ENCODE measurements at places on chromosomes 4 and X. TPM values are rescaled to one million over a fixed set of nuclear protein-coding genes. Genes with fewer than 3 reads are reported as not detected.
A peak's percentile ranks its signal among the peaks of the same experiment; 100 is the strongest.

TRIM75 gene
- total RNA-seq: not detected

ADAD1 gene
- not detected for total RNA-seq

PPEF1 gene
- 0.74 TPM for total RNA-seq

WNK3 gene
- 1.3 TPM for total RNA-seq

CLRN2 gene
- total RNA-seq: not detected

MRPS18C gene
- 60.9 TPM for total RNA-seq

AFF2 gene
- 2.8 TPM for total RNA-seq

DNA sequence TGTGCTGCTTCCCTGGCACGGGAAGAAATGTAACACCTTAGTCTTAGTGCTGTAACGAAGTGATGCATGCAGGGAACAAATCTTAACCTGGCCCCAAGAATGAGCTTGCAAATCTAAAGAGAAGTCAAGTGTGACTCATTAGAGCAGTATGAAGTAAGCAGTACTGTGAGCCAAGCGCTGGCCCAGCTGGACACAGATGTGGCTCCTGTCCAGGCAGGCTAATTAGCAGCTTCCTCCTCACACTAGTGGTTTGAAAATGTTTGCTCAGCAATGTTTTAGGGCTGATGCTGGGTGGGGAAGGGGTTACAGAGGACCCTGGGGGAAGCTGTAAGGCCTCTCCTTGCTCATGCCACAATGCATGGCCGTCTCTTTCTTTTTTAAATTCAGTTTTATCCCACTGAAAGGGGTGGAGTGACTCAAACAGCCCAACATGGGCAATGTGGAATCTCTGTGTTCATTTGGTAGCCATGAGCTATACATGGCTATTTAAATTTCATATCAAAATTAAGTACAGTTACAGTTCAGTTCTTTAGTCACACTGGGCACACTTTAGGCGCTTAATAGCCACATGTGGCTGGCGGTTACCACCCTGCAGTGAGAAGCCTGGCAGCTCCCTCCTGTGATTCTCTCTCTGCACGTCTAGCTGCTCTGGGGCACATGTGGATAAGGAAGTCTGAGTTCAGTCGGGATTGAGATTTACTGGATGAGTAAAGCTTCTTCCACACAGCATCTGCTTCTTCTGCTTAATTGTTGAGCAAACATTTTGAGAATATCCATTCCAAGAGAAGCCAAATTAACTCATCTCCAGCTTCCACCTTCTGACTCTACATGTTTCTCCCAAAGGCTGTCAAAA, 48.8 kb downstream of the MAP7D2 start:
- no peak for DNase-seq

- DNase-seq: no peak
These were observed 14.5 kb downstream of the AASDH start for GRCh38 chr4:56372774-56373173.

GRCh38 chr4:39354254-39354552, 12.0 kb downstream of the RFC1 start:
- DNase-seq: no peak

DNA sequence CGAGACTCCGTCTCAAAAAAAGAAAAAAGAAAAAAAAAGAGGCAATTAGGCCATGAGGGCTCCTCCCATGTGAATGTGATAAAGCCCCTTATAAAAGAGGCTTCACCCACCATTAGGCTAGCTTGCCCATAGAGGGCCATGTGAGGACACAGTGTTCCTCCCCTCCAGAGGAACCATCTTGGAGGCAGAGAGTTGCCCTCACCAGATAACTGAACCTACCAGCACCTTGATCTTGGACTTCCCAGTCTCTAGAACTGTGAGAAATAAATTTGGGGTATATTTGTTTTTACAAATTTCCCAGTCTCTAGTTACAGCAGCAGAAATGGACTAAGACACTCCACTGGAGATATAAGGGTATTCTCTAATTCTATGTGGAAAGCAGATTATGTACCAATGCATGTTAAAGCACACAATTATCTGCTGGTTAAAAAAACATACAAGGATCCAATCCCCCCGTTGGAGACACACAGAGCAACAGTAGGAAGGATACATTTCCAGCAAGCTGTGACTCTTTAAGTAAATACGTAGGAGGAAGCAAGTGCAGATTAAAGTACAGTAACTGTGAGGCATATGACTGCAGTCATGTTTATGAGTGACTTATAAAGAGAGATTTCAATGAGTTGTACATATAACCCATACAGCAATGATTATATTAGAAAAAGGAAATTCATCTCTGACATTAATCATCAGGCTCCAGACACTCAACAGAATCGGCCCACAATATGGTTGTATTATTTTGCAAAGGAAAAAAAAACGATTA, 21.4 kb downstream of the SH3RF1 start:
- DNase-seq: no peak

GRCh38 chr4:39044364-39044955, 12.3 kb upstream of the TMEM156 start:
- peak; percentile 98 for DNase-seq

DNA sequence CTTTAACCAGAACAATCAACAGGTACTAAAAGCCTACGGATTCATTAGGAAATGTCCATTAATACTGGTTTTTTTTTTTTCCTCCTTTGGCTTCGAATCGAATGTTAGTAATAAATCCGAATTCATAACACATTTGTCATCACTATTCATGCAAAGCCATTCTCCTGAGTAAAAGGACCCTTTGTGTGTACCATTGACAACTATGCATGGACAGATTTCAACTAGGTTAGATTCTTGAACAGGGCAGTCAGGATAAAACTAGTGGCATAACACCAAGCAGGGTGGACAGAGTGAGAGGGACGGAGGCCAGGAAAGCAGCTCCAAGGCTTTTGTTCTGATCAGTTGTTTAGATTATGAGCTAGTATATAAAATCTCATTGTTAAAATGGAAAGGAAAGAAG, 1722.0 kb upstream of the TENM3 start:
- no peak for DNase-seq

- DNase-seq: no peak
These were observed 423.1 kb upstream of the PITX2 start for GRCh38 chr4:111045992-111046391.

DNA sequence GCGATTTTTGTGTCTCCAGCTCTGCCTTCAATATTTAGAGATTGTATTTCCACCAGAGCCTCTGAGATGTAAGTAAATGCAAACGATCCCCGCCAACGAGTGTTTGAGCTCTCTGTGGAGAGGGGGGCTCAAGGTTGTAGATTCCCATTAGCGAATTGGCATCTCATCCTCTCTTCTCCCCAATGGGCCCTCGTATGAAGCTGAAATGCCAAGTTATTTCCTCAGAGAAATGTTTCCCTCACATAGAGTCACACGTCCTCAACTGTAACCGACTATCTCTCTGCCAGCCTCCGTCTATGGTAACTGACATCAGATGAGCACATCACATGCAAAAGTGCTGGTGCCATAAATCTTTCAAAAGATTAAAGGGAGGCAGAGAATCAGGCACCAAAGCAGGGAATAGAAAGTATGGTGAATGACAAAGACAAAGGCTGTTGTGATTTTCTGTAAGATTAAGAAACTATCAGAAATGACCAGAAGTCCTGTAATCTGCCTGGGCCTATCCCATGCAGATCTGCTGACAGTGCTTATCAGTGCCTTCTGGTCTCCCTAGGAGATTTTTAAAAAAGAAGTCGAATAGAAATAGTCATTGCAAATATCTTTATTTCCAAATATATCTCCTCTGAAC, 157.1 kb downstream of the PDGFRA start:
- DNase-seq: no peak

GRCh38 chr4:85637778-85638177, 162.8 kb downstream of the ARHGAP24 start:
- DNase-seq: no peak

GRCh38 chr4:113821856-113822255, 60.3 kb upstream of the CAMK2D start:
- no peak for DNase-seq

DNA sequence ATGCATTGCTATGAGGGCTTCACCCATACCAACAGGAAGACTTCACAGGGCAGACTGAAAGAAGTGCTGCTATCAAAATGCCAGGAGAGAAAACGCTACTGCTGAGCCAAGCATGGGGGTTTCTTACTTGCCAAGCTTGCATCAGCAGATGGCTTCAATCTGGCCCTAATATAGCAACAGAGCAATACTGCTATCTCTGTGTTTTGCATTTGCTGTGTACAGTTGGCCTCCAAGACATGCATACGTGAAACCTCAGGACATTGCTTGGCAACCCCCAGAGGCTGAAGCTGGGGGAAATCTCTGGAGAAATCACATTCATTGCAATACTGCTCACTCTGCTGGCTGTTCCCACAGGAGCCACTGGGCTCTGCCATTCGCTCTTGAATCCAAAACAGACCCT, 127.2 kb upstream of the GPC4 start:
- no peak for DNase-seq

- DNase-seq: peak; percentile 15
These were observed 10.0 kb downstream of the GPR82 start for GRCh38 chrX:41733939-41734338.

GRCh38 chrX:39677978-39678791, 419.6 kb downstream of the BCOR start:
- no peak for DNase-seq

- no peak for DNase-seq
These were observed 95.4 kb upstream of the FRG1 start for GRCh38 chr4:189845145-189845846.

DNA sequence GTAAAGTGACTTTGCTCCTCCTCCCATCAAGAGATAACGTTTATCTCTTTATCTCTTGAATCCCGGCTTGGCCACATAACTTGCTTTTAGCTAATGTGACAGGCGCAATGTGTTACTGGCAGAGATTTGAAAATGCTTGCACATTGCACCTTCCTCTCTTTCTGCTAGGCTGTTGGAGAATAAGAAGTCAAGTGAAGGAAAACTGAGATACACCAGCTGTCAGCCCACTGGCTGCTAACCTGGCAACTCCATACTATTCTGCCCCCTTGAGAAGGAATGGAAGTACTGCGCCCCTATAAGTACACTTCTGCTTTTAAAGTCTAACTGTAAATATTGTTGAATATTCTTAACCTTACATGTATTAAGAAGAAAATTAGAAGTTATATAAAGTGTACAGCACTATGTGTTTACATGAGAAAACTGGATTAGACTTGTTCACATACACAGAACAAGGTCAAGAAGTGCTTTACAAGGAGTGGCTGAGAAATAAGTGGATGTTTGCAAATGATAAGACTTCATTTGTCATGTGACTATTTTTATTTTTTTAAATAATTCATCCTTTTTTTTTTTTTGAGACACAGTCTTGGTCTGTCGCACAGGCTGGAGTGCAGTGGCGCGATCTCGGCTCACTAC, 424.5 kb upstream of the CTSO start:
- DNase-seq: no peak

DNA sequence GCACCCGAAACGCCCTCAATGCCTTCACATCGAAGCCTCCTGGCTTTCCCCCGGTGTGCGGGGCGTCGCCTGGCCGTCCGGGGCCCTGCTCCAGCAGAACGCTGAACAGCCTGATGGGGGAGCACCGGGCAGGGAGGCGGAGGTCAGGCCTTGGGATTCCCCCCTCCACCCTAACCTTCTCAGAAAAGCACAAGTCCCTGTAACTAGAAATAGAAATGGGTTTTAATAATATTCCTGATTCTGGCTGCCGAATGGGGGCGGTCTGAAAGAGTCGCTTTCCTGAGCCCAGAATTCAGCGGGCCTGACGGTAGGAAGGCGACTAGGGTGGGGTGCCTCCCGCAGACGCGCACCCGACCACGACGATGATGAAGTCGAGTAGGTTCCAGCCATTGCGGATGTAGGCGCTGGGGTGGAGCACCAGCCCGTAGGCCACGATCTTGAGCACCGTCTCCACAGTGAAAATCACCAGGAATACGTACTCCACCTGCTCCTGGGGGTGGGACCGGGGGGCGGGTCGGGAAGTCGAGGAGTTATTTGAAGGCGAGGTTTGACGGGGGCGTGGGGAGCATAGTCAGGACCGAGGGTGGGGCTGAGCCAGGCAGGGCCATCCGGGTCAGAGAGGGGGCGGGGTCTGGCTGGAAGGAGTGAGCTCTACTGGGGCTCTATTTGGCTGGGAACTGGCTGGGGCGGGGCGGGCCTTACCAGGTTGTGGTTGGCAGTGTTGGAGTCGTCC, 2.5 kb downstream of the CACNA1F start:
- DNase-seq: peak; percentile 75

DNA sequence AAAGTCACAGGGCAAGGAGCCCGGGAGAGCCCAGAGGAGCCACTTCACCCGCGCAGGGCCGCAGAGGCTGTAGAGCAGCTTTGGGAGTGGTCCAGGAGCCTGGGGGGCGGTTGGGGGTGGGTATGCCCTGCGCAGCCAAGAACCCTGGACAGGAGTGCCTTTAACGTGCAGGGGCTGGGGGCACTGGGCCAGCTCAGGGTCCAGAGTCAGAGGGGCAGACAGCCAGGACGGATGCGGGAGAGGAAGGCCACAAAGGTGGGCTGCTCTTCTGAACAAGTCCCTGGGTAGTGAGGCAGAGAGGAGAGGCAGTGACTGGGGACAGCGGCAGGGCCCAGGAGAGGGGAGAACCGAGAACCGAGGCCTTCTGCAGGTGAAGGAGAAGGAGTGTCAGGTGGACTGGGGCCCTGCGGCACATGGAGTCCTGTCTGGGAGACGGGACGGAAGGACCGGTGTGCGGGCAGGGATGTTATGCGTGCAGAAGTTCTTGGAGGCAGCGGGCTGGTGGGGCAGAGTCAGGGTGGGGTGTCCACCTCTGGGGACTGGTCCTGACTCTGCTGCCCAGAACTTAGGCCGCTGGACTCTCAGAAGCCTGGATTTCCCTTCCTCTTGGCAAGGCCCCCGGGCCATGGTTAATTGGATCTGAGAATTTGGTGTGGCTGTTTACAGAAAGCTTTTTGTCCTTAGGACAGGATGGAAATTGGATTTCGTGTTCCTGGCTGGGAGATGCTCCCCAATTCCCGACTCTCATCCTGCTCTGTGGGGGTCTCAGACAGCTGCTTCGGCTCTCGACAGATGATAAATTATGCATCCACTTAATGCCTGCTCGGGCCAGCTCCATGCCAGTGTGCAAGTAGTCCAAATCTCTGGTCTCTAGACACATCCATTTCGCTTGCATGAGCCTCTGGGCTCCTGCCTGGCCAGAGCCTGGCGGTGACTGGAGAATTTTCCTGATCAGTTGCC, 31.9 kb downstream of the ADRA2C start:
- DNase-seq: no peak

GRCh38 chr4:154836030-154836429, 55.0 kb downstream of the RBM46 start:
- no peak for DNase-seq

DNA sequence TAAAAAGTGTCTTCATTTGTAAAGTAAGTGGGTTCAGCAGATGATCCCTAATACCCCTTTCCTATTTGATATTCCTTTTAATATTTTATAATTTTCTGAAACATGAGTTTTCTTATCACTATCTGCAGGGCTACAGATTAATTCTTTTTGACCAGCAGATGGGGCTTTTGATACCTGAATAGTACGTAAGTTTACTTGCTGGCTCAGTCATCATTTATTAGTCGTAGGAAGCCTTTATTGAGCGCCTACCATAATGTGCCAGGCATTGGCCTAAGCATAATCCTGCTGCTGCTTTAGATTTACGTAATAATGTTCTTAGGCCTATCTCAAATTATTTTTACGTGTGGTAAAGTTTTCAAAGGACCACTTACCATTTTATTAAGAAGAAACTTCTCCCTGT, 33.1 kb downstream of the OSTC start:
- DNase-seq: no peak

GRCh38 chr4:90421161-90421560, 294.0 kb downstream of the CCSER1 start:
- DNase-seq: no peak

- DNase-seq: no peak
These were observed 498.3 kb upstream of the INTU start for GRCh38 chr4:127134490-127134889.

GRCh38 chr4:2365913-2366210, 52.6 kb downstream of the ZFYVE28 start:
- no peak for DNase-seq

GRCh38 chr4:173525118-173526011, 4.7 kb downstream of the HAND2 start:
- no peak for DNase-seq

Measured in activated T-cell treated with anti-CD3 and anti-CD28 coated beads, Interleukin-2, amount 50 U/mL, for 72 hours (primary cell).